Motor neuron (in vitro differentiated cells): ENCODE measurements at places on chromosomes 12 and 14.
A peak's percentile ranks its signal among the peaks of the same experiment; 100 is the strongest.

DNA sequence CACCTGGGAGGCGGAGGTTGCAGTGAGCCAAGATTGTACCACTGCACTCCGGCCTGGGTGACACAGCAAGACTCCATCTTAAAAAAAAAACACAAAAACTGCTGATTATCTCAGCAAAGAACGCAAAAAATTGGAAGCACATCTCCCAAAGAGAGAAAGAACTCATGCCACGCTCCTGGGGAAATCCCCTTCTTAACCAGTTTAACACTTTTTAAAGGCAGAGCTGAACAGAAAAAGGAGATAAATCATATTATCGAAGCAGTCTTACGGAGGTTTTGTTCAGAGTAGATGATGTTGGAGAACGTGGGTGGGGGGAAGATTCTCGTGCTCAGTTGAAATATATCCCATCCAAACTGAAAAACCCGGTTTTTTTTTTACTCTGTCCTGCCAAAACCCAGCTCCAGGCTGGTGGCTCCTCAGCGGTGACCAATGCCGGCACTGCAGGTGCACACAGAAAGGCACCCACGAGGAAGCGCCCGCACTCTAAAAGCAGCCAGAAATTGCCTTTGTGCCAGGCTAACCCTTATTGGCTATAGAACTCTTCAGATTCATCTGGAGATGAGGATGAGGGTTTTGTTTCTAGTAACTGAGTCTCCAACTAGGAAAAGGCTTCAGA, 100.2 kb upstream of the PARP11 start:
- ATAC-seq: no peak

DNA sequence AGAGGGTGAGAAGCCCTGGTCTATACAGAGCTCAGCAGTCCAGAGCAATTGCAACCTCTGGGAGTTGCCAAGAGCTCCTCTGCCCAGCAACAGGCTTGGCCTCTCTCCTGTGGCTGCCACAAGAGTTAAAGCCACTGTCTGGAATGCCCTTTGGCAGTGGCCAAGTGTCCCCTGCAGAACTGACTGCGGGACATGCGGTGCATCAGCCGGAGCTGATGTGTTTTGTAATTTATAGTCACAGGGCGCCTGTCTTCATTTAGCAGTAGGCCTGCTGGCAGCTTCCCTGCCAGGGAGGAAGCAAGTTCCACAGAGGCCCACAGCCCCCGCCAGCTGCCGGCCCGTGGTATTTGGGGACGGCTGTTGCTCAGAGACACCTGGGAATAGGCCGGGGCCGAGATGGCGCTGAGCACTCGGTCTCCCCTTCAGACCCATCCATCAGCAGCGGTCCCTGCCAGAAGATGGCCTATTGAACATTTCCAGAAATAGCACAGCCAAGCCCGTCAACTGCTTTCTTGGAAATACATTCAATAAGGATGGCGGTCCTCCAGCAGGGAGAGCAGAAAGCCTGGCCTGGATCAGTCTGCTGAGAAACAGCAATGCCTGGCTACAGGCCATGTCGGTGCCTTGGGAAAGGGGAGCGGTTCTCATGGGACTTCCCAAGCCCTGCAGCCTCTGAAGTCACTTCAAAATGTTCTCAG, 217.4 kb downstream of the CRADD start:
- peak; percentile 89 for ATAC-seq

- peak; percentile 54 for ATAC-seq
Measured at GRCh38 chr12:46831335-46832129, 5.7 kb upstream of the SLC38A4 start.

- ATAC-seq: no peak
Measured at GRCh38 chr14:45068396-45068795, 15.5 kb upstream of the PRPF39 start.

DNA sequence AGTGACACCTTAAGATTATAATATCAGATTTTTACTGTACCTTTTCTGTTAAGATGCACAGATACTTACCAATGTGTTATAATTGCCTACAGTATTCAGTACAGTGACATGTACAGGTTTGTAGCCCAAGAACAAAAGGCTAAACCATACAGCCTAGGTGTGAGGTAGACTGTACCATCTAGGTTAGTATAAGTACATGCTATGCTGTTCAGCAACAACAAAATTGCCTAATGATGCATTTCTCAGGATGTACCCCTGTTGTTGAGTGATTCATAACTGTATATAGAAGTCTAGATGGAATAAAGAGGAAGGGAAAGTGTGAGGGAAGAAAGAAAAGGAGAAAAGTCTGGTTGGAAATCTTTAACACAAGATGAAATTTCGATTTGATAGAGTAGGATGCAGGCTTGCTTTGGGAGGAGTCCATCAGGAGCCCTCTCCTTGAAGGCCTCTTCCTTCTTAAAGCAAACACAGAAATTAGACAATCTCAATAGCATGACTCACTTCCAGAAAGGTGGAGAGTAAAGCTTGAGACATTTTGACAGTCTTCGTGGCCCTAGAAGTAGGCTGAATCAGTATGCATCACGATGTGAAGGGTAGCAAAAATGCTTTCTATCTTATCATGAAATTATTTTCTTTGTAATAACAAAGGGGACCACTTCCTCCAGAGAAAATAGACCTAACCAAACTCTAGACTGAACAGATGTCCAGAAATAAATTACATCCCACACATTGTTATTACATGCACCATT, 191.5 kb downstream of the SYT1 start:
- no peak for ATAC-seq
